RPMI7951 (cell line): ENCODE measurements at places on chromosomes 3 and 15.

GRCh38 chr3:192092388-192093005, 631.5 kb downstream of the PYDC2 start:
- no peak for DNase-seq

GRCh38 chr3:97763586-97764406, 762 bp upstream of the ARL6 start:
- no peak for DNase-seq

DNA sequence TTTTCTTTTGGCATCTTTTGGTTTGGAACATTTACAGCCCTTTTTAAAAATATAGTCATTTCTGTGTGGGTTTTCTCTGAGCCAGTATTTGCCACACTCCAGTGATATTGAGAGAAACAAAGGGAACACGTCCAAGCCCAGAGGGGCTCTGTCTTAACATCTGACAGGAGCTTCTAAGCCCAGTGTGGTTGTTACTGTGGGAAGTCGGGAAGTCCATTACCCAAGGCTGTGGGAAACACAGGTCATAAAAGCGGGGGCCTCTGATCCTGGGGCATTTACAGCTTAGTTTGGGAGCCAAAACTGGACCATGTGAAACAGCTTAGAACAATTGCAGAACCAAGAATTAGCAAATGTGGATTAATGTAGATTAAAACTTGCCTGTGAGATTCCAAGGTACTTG, 123.0 kb downstream of the PTPRG start:
- peak; percentile 81 for DNase-seq

GRCh38 chr3:15099364-15100098, 583 bp upstream of the RBSN start:
- peak; percentile 15 for DNase-seq

DNA sequence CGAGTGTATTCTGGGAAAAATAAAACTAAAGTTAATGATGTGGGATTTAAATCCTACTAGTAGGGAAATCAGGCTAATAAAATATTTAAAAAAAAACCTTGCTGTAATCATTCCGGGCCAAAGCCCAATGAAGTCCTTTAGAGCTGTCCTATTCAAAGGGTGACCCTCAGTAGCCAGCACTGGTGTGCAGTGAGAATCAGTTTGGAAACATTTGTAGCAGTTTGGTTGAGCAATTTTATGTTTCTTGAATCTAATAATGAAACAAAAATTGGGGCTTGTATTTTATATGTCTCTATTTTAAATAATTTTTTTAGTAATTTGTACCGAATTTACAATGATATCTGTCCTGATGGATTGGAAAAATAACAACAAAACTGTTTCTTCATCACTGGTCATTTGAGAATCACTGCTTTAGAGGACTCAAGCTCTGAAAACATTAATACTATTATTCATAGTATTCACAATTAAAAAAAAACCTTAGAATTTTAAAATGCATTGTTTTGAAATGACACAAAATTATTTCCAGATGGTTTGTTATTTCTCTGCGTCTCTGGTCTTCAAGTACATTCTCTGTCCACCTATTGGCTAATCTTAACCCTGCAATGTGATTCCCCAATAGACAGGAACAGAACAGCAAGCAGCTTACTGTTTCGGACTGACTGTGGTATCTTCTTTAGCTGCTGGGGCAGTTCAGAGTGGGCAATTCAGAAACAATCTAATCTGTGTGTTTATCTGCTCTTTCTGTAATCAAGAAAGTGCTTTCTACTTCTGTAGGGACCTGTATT, 71.2 kb downstream of the OTOL1 start:
- no peak for DNase-seq

DNA sequence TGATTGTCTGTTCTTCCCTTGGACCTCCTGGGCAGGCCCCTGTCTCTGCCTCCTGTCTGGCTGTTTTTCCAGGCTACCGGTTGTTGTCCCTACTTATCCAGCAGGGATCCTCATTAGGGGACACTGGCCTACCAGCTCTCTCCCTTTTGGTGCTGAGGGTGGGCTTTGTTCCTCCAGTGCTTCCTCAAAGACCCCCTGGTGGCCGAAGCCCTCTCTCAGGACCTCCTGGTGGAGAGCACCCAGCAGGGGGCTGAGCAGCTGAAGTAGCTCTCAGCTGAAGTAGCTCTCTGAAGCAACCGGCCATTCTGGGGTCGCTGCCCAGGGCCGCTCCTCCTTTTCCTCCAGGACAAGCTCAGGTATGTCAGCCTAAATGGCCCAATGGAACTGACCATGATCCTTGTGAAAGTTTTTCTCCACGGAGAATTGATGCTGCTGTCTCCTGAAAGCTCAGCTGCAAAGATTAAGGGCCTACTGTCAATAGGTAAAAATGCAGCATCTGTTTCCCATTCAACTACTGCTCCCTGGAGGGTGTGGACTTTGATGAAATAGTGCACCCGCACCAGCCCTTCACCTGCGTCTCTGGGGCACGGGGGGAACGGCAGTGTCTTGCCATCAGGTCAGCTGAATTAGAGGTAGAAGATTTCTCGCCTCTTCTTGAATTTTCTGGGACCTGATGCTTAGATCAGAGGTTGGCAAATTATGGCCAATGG, 27.6 kb downstream of the ARNT2 start:
- no peak for DNase-seq

DNA sequence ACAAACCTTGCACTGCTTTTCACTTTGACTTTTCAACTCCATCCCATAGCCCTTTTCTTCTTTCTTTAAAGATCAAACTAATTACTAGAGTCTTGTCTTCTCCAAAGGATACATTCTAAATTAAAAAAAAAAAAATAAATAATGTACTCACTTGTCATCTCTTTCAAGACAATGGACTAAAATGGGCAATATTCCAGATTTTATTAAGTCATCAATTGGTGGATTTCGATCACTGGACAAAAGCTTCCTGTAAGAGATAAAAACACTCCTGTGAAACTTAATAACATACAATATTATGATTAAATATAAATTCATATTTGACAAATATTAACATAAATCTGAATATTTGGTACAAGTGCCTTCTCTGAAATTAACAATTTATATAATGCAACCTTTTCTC, 34.1 kb downstream of the KPNA4 start:
- no peak for DNase-seq

DNA sequence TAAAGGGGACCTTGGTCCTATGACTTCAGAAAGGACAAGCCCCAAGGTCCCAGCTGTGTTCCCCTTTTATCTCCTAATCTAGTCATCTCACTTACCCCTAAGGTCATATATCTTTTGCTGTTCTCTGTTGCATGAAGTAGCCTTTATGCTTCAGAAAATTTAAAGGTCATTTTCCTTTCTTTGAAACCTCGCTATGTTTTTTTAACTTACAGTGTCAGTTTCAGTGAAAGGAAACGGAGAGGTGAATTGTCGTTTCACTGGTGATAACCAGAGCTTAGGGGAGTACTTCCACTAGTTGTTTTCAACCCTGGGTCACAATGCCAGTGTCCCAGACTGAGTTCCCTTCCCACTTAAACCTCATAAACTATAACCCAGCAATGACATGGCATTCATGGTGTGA, 357.4 kb downstream of the GAP43 start:
- no peak for DNase-seq

DNA sequence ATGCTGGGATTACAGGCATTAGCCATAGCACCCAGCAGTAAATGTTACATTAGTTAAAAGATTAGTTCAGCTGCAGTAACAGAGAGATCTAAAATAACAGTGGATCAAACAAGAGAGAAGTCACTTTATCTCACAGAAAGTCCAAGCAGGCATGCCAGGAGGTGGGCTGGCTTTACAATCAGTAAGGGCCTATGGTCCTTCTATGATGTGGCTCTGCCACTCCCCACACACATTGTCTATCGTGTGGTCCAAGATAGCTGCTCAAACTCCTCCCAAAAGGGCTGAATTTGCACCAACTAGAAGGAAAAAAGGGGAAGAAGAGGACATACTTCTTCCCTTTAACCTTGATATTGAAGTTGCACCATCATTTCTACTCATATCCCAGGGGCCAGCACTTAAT, 4.6 kb upstream of the RUVBL1 start:
- DNase-seq: no peak

GRCh38 chr15:56496635-56497034, 31.7 kb upstream of the MNS1 start:
- DNase-seq: peak; percentile 70

DNA sequence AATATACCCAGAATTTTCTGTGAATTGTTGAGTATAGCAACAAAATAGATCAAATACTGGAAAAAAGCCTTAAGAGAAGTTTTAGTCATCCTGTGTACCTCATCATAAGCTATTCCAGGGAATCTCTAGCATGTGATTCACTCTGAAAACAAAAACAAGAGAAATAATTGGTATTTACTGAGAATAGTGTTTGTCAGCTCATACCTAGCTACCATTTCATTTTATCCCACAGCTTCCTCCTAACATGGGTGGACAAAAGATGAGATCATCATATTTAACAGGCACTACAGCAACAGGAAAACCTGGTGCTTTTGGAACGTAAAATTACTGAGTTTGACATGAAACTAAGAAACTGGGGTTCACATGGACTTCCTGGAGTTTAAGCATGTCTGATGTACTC, 753.5 kb upstream of the NECTIN3 start:
- DNase-seq: no peak

DNA sequence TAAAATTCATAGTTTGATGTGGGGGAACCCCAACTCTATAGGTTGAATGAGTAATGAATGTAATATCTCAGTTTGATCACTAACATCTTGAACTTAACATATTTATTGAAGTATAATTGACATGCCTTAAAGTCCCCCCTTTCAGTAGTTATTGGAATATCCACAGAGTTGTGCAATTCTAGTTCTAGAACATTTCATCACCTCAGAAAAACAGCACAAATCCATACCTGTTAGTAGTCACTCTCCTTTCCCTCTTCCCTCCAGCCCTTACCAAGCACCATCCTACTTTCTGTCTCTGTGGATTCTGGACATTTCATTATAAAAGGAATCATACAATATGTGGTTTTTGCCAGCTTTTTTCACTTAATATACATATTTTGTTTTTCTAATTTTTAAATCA, 8.7 kb upstream of the NIT2 start:
- no peak for DNase-seq

DNA sequence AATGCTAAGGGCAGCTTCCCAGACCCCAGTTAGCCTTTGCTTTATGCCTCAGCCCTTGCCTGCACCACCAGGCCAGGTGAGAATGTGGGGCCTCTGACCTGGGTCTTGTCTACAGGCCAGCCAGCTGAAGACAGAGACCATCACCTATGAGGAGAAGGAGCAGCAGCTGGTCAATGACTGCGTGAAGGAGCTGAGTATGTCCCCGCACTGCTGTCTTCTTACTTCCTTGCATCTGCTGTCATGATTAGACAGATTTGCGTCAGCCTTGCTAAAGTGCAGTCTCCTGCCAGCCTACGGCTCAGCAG, 74.6 kb downstream of the CCK start:
- DNase-seq: no peak

DNA sequence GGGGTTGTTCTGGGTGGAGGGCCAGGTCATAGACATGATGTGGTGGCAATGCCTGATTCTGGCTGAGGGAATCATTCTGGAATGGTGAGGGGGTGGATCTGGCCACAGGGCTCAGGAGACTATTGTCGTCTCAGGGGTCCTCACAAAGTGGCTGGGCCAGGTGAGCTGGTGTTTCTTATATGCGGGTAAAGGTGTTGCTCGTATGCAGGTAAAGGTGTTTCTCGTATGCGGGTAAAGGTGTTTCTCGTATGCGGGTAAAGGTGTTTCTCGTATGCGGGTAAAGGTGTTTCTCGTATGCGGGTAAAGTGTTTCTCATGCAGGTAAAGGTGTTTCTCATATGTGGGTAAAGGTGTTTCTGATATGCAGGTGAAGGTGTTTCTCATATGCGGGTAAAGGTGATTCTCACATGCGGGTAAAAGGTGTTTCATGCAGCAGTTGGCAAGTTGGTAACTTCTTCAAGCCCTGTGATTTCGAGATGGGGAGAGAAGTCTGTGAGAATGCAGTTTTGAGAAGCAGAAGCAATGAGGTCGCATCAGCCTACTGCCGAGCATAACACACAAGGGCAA, 10.5 kb upstream of the MUC4 start:
- DNase-seq: no peak

- no peak for DNase-seq
These were observed 187.1 kb downstream of the MEGF11 start for GRCh38 chr15:66066481-66066880.
